Natural killer cell (primary cell): ENCODE measurements at places on chromosomes 2 and 18. TPM values are rescaled to one million over a fixed set of nuclear protein-coding genes. Genes with fewer than 3 reads are reported as not detected.

The DSG2 gene
- total RNA-seq: 0.05 TPM

The SNRPD1 gene
- total RNA-seq: 33.8 TPM

The BOK gene
- total RNA-seq: 11.0 TPM

The AMER3 gene
- not detected for total RNA-seq

The CABYR gene
- total RNA-seq: 0.94 TPM

The ANKRD30B gene
- not detected for total RNA-seq

The MC4R gene
- total RNA-seq: not detected

- no peaks in the 10 kb centered on the region for H3K27me3 ChIP-seq
- DNase-seq: no peak
- no peaks in the 10 kb centered on the region for H3K4me1 ChIP-seq
- no peaks in the 10 kb centered on the region for H3K36me3 ChIP-seq
- H3K4me3 ChIP-seq: no peak overlapping the region
Observed at GRCh38 chr2:167438206-167438605, 549.9 kb downstream of the XIRP2 start.

GRCh38 chr18:12397793-12398192, 9.9 kb upstream of the PRELID3A start:
- no peaks in the 10 kb centered on the region for H3K4me1 ChIP-seq
- no peak overlapping the region for H3K4me3 ChIP-seq
- no peak for DNase-seq
- no peak overlapping the region for H3K27ac ChIP-seq
- peaks cover 2% of the 10 kb centered on the region for H3K27me3 ChIP-seq
- no peaks in the 10 kb centered on the region for H3K36me3 ChIP-seq

GRCh38 chr2:65300761-65301711, 73.4 kb downstream of the ACTR2 start:
- peaks cover 25% of the 10 kb centered on the region for H3K27me3 ChIP-seq
- H3K36me3 ChIP-seq: no peaks in the 10 kb centered on the region
- peak; percentile 51 for DNase-seq
- peak overlapping the region; percentile 11 for H3K4me3 ChIP-seq
- peak overlapping the region; percentile 14 for H3K27ac ChIP-seq

GRCh38 chr2:188628989-188629752, 337.5 kb downstream of the GULP1 start:
- no peak overlapping the region for H3K27ac ChIP-seq
- H3K4me3 ChIP-seq: no peak overlapping the region
- no peaks in the 10 kb centered on the region for H3K4me1 ChIP-seq
- no peaks in the 10 kb centered on the region for H3K27me3 ChIP-seq

DNA sequence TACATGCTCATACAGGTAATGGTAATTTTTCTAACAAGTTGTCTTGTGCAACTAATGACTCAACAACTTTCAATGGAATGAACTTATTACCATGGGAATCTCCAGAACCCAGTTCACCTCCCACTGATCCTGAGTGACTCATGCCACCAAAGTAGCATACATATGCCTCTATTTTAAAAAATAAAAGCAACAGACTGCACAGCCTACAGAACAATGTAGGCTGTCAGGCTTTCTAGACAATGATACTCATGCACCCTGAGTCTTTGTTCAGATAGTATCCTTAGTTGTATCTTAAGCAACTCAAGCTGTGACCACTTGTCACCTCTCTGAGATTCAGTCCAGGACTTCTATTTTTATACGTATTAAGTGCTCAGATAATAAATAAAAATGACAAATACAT, 531.0 kb upstream of the SETBP1 start:
- H3K36me3 ChIP-seq: no peaks in the 10 kb centered on the region
- no peaks in the 10 kb centered on the region for H3K4me1 ChIP-seq
- H3K27ac ChIP-seq: no peak overlapping the region
- H3K4me3 ChIP-seq: no peak overlapping the region

- peaks cover 10% of the 10 kb centered on the region for H3K36me3 ChIP-seq
- peak within 1 kb of the TSS; percentile 99 for H3K4me3 ChIP-seq
- peaks cover 14% of the 10 kb centered on the region for H3K4me1 ChIP-seq
- H3K27me3 ChIP-seq: no peaks in the 10 kb centered on the region
Observed at GRCh38 chr18:11908182-11909060, at the start of gene MPPE1. Gene MPPE1, minus strand, starts transcription at chr18:11908317. Its CDS starts 11,053 bp downstream, at chr18:11897264.

GRCh38 chr2:216074794-216075193, 6.8 kb downstream of the PECR start:
- no peak for DNase-seq
- no peaks in the 10 kb centered on the region for H3K4me1 ChIP-seq
- peaks cover 15% of the 10 kb centered on the region for H3K36me3 ChIP-seq
- no peaks in the 10 kb centered on the region for H3K27me3 ChIP-seq
- no peak overlapping the region for H3K27ac ChIP-seq

DNA sequence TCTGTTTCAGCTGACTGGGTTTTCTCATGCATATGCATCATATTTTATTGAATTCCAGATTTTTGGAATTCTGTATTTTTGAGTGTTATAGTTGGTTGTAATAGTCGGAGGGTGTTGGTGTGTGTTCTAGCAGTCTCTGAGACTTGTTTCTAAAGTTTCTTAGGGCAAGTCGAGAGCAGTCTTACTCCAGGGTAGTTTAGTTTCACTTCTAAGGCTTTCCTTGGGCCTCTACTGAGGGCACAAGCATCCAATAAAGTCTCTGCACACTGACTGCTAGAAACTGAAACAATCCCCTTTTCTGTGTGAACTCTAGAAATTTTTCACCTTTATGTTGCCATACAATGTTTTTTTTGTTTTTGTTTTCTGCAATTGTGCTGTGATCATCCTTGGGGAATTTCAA, 663.7 kb upstream of the LRATD1 start:
- H3K4me3 ChIP-seq: no peak overlapping the region
- DNase-seq: no peak
- no peaks in the 10 kb centered on the region for H3K36me3 ChIP-seq
- H3K27ac ChIP-seq: no peak overlapping the region
- H3K27me3 ChIP-seq: no peaks in the 10 kb centered on the region

DNA sequence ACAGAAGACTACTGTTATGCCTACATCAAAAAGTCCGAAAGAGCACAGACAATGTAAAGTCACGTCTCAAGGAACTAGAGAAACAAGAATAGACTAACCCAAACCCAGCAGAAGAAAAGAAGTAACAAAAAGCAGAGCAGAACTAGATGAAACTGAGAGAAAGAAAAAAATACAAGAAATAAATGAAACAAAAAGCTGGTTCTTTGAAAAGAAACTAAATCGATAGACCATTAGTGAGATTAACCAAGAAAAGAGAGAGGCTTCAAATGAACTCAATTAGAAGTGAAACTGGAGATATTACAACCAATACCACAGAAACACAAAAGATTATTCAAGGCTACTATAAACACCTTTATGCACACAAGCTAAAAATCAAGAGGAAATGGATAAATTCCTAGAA, 271.8 kb downstream of the MBD2 start:
- H3K36me3 ChIP-seq: no peaks in the 10 kb centered on the region
- DNase-seq: no peak
- no peaks in the 10 kb centered on the region for H3K4me1 ChIP-seq
- H3K27ac ChIP-seq: no peak overlapping the region
- H3K27me3 ChIP-seq: no peaks in the 10 kb centered on the region

- H3K36me3 ChIP-seq: no peaks in the 10 kb centered on the region
- DNase-seq: no peak
- H3K4me1 ChIP-seq: no peaks in the 10 kb centered on the region
- no peak overlapping the region for H3K4me3 ChIP-seq
- no peaks in the 10 kb centered on the region for H3K27me3 ChIP-seq
- H3K27ac ChIP-seq: no peak overlapping the region
Observed at GRCh38 chr2:182584462-182584861, 131.6 kb upstream of the DNAJC10 start.

DNA sequence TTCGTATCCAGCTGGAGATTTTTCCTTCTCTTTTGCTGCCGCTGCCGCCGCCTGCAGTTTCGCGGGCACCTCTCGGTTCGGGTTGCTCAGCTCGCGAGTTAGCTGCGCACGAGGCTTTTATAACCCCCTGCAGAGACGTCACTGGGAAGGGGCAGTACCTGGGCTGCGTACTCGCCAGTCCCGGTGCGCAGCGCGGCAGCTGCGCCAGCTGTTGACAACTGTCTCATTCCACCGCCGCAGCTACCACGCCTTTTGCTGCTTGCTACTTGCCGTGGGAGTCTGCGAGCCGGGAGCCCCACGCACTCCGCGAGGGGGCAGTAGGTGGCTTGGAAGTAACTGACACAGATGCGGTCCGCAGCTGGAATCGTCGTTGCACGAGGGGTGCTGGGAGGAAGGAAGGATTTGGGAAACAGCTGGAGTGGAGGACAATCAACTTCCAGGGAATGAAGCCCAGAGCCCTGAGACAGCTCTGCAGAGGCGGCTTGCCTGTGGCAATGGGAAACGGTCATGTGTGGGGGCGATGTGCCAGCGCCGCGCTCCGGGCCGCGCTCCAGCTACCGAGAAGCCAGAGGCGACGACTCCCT, at the start of gene TACR1:
TSS of gene TACR1 (minus strand) at position 93 of the 584 bp plus-strand sequence. CDS start 586 bp downstream, outside the sequence.
- peaks cover 7% of the 10 kb centered on the region for H3K4me1 ChIP-seq
- H3K4me3 ChIP-seq: no peak within 1 kb of the TSS
- H3K27me3 ChIP-seq: peaks cover 19% of the 10 kb centered on the region
- DNase-seq: no peak
- H3K27ac ChIP-seq: no peak within 1 kb of the TSS
- H3K36me3 ChIP-seq: no peaks in the 10 kb centered on the region

DNA sequence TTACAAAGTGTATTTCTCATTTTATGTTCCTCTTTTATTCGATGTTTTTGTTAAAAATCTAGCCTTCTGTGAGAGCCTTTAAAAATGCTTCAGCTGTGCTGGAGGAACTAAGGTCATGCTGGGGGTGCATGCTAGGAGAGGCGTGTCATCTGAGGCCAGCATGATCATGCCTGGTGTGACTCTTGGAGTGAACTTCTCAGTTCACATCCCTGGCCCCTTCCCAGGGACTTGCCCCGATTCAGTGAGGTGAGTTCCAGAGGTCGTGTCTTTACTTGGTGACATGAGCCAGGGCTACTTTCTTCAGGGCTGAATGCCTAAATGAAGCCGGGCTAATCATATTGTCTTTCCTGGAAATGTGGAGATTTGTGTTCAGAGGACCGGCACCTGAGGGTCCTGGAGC, 264.9 kb downstream of the MREG start:
- H3K27me3 ChIP-seq: no peaks in the 10 kb centered on the region
- peaks cover 7% of the 10 kb centered on the region for H3K4me1 ChIP-seq
- H3K27ac ChIP-seq: no peak overlapping the region
- H3K36me3 ChIP-seq: no peaks in the 10 kb centered on the region

- no peaks in the 10 kb centered on the region for H3K27me3 ChIP-seq
- peaks cover 5% of the 10 kb centered on the region for H3K4me1 ChIP-seq
- H3K36me3 ChIP-seq: no peaks in the 10 kb centered on the region
- no peak overlapping the region for H3K27ac ChIP-seq
- no peak overlapping the region for H3K4me3 ChIP-seq
Observed at GRCh38 chr2:160417745-160418397, 75.7 kb downstream of the RBMS1 start.

DNA sequence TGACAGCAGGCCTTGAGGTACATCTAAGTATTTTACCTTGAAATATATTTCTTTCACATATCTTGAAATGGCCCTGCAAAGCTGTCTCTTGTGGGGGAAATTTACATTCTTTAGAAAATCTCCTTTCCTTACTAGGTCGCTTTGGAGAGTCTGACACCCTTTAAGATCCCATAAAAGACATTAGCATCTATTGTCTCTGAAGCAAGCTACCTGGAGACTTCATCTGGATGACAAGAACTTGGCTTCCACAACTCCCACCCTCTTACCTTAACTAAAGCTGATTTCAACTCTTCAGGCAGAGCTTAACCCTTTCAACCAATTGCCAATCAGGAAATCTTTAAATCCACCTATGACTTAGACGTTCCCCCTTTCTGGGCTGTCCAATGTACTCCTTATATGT, 219.3 kb downstream of the PIEZO2 start:
- H3K4me1 ChIP-seq: no peaks in the 10 kb centered on the region
- no peak for DNase-seq
- no peak overlapping the region for H3K4me3 ChIP-seq
- H3K27me3 ChIP-seq: no peaks in the 10 kb centered on the region
- H3K27ac ChIP-seq: no peak overlapping the region

GRCh38 chr2:72755647-72756423, 70.0 kb downstream of the EXOC6B start:
- no peaks in the 10 kb centered on the region for H3K4me1 ChIP-seq
- no peak overlapping the region for H3K4me3 ChIP-seq
- no peaks in the 10 kb centered on the region for H3K36me3 ChIP-seq
- no peaks in the 10 kb centered on the region for H3K27me3 ChIP-seq
- no peak for DNase-seq
- H3K27ac ChIP-seq: no peak overlapping the region

GRCh38 chr2:228709788-228710371, 528.4 kb upstream of the SPHKAP start:
- DNase-seq: no peak
- H3K27ac ChIP-seq: no peak overlapping the region
- H3K4me3 ChIP-seq: no peak overlapping the region

DNA sequence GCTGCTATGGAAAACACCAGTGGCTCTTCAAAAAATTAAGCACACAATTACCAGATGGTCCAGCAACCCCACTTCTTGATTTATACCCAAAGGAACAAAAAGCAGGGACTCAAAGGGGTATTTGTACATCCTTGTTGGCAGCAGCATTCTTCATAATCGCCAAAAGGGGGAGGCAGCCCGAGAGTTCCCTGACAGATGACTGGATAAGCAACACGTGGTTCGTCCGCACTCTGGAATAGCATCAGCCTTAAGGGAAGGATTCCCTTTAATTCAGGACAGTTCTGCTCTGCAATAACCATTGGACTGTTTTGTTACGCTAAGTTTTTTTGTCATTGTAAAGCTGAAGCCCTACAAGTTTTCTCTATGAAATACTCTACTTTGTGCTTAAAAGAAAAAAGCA, 76.7 kb upstream of the TWIST2 start:
- H3K36me3 ChIP-seq: no peaks in the 10 kb centered on the region
- H3K27ac ChIP-seq: no peak overlapping the region
- DNase-seq: no peak
- H3K27me3 ChIP-seq: no peaks in the 10 kb centered on the region
- H3K4me3 ChIP-seq: no peak overlapping the region
- no peaks in the 10 kb centered on the region for H3K4me1 ChIP-seq

DNA sequence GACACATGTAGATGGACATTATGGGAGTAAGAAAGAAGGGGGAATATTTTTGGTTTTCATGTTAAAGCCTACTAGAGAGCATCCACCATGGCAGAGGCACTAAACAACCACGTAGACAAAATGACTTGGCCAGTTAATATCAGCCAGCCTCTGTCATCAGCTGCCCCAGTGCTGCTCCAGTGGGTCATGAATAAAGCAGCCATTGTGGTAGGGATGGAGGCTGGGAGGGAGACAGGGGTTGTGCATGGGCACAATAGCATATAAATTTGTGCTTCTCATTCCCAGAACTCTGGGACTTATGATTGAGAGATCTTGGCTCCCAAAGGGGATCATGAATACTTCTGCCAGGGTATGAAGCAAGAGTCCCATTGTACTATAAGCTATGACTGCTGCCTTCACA, 31.1 kb upstream of the CXCR4 start:
- DNase-seq: no peak
- H3K36me3 ChIP-seq: no peaks in the 10 kb centered on the region
- no peak overlapping the region for H3K4me3 ChIP-seq
- H3K4me1 ChIP-seq: no peaks in the 10 kb centered on the region
- no peaks in the 10 kb centered on the region for H3K27me3 ChIP-seq

GRCh38 chr2:8215159-8215863, 466.5 kb upstream of the ID2 start:
- no peaks in the 10 kb centered on the region for H3K4me1 ChIP-seq
- H3K36me3 ChIP-seq: no peaks in the 10 kb centered on the region
- DNase-seq: no peak
- no peak overlapping the region for H3K27ac ChIP-seq
